ENCODE measurements at places on chromosomes 5 and 9. TPM values are rescaled to one million over a fixed set of nuclear protein-coding genes. Genes with fewer than 3 reads are reported as not detected.

Gene SLC1A1
- 8.8 TPM for total RNA-seq

Gene SH3RF2
- total RNA-seq: 1.1 TPM

Gene HNRNPA0
- 33.0 TPM for total RNA-seq

DNA sequence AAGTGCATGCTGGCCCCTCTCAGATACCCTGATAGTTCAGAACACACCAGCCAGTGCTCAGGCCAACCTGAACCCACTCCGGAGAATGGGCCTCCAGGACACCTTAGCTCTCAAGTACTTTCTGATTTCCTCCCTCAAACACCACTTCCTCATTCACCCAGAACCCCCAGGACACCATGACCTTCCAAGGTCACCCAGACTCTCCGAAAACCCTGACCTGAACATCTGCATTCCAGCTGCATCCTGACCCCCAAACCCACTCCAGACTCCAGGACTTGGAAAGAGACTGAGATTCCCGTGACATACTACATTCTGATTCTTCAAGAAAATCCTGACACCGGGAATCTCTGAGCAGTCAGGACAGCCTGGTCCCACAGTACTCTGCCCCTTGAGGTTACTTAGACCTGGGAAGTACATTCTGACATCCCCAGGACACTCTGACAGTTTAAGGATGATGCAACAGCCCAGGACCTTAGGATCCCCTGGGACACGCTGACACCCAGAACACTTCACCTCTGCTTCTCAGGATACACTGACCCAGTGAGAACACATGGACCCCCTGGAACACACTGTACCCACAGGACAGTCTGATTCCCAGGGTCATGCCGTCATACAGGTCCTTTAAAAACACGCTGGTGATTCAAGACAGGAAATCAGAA is 747 bp upstream of the PROP1 start:
- no peak overlapping the region for H3K4me3 ChIP-seq
- no peaks in the 10 kb centered on the region for H3K36me3 ChIP-seq
- no peaks in the 10 kb centered on the region for H3K27me3 ChIP-seq
- no peak overlapping the region for H3K27ac ChIP-seq
- peaks cover 6% of the 10 kb centered on the region for H3K4me1 ChIP-seq

DNA sequence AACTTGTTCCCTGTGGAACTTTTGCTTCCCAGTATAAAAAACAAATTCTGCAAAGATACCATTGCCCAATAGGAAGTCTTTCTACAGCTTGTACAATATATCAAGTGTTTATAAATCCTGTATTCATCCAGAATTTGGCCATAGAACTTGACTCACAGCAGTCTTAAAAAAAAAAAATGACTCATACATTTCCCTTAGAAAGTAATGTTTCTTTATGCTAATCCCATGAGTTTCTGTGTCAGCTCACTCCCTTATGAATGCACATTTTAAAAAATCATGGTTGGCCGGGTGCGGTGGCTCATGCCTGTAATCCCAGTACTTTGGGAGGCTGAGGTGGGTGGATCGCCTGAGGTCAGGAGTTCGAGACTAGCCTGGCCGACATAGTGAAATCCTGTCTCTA is 89.3 kb upstream of the DMRT1 start:
- no peak overlapping the region for H3K27ac ChIP-seq
- H3K36me3 ChIP-seq: no peaks in the 10 kb centered on the region
- DNase-seq: no peak
- H3K27me3 ChIP-seq: no peaks in the 10 kb centered on the region
- peaks cover 6% of the 10 kb centered on the region for H3K4me1 ChIP-seq
- H3K4me3 ChIP-seq: no peak overlapping the region

DNA sequence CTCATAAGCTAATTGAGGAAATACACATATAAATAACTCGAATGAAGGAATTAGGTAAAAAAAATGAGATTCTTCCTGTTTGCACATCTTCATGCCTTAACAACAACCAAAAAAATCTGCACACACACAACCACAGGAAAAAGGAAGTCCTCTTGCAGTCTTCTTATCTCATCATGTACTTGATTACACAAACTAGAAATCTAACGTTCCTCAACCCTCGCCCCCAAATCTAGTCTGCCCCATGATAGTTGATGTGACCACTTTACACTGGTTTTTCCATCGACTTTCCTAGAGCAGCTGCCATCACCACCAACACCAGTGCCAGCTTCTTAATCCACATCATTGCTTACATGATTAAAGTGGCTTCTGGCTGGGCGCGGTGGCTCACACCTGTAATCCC is 31.2 kb upstream of the RNU6ATAC start:
- no peak overlapping the region for H3K27ac ChIP-seq
- H3K27me3 ChIP-seq: no peaks in the 10 kb centered on the region
- no peak for DNase-seq
- H3K4me1 ChIP-seq: no peaks in the 10 kb centered on the region

DNA sequence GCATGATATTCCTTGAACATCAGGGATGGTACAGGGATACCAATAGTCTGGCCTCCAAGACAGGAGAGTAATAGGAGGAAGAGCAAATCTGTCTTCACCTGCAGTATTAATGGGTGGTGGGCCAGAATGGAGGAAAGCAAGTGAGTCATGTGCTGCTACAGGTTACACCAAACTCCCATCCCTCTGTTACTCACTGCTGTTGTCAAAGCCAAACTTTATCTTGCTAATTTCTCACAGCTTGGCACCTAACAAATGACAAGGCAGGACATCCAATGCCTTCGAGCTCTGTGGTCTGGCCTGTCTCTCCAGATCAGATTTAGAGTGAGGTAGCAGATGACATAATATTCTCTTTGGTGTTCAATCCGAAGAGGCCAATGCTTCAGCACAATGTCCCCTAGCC is 26.8 kb downstream of the PLAC8L1 start:
- no peaks in the 10 kb centered on the region for H3K36me3 ChIP-seq
- peak; percentile 57 for DNase-seq
- H3K4me3 ChIP-seq: peak overlapping the region; percentile 17
- H3K27me3 ChIP-seq: peaks cover 14% of the 10 kb centered on the region
- H3K27ac ChIP-seq: no peak overlapping the region
- H3K4me1 ChIP-seq: peaks cover 66% of the 10 kb centered on the region

GRCh38 chr5:170788626-170789304 is 5.2 kb downstream of the GABRP start:
- H3K36me3 ChIP-seq: no peaks in the 10 kb centered on the region
- H3K4me1 ChIP-seq: peaks cover 3% of the 10 kb centered on the region
- DNase-seq: no peak
- no peaks in the 10 kb centered on the region for H3K27me3 ChIP-seq
- no peak overlapping the region for H3K27ac ChIP-seq
- no peak overlapping the region for H3K4me3 ChIP-seq

Data from GM23338 (cell line).